ENCODE measurements at places on chromosomes 7 and 10.

DNA sequence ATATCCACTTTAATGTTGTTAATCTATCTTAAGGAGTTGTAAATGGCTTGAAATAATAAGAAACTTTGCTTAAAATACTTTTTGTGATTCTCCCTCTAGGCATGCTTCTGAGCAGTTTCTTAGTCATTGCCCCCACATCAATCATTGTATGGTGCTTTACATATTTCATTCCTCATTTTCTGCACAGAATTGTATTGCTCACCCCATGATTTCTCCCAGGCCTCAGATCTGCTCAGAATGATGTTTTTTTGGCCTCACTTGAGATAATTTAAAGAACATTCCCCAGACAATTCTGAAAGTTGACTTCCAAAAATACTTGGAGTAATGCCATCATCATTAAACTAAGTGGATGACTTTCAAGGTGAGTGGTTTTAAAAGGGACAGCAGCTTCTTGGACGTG is 82.1 kb upstream of the PRPS1L1 start:
- DNase-seq: no peak
- H3K27me3 ChIP-seq: no peaks in the 10 kb centered on the region
- H3K4me1 ChIP-seq: no peaks in the 10 kb centered on the region
- H3K36me3 ChIP-seq: no peaks in the 10 kb centered on the region

- no peaks in the 10 kb centered on the region for H3K27me3 ChIP-seq
- DNase-seq: no peak
- no peak overlapping the region for H3K27ac ChIP-seq
- no peaks in the 10 kb centered on the region for H3K36me3 ChIP-seq
Observed at GRCh38 chr7:89023206-89023605, 227.7 kb upstream of the TEX47 start.

DNA sequence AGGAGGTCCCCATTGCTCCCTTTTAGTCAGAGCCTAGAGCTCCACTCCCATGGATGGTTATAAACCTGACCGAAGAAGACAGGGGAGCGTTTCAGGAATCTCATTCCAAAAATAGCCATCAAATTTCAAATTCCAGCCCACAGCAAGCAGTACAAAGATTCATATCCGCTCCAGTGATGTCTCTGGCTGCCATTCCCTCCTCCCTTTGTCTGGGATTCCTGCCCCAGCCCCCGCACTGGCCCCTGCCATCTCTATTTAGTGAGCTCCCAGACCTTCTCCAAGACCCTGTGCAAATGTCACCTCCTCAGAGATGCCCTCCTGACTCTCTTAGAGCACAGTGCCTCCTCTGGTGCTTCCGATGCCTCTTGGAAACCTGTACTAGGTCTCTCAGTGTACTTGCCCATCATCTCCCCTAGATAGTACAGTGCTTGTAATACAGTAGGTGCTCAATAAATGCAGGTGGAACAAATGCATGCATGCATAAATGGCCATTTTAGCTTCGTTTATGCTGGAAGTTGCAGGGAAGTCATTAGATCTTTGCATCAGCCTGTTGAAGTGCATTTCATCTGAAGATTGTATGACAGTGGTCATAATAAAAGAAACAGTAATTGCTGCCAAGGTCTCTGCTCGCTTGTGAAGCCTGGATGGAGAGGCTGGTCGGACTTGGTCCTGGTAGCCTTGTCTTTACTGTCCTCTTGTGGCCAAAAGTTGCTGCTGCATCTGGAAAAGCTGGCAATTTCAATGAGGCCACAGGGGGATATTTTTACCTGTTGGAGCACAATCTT is 32.0 kb upstream of the HABP2 start:
- peaks cover 52% of the 10 kb centered on the region for H3K27me3 ChIP-seq
- no peaks in the 10 kb centered on the region for H3K4me1 ChIP-seq
- H3K4me3 ChIP-seq: no peak overlapping the region
- no peak overlapping the region for H3K27ac ChIP-seq

GRCh38 chr10:114859222-114859621 is 37.6 kb downstream of the FHIP2A start:
- peaks cover 5% of the 10 kb centered on the region for H3K36me3 ChIP-seq
- no peaks in the 10 kb centered on the region for H3K27me3 ChIP-seq
- H3K27ac ChIP-seq: no peak overlapping the region
- no peak for DNase-seq
- peaks cover 10% of the 10 kb centered on the region for H3K4me1 ChIP-seq
- H3K4me3 ChIP-seq: no peak overlapping the region

GRCh38 chr7:139562491-139562890 is 39.0 kb downstream of the CLEC2L start:
- H3K36me3 ChIP-seq: no peaks in the 10 kb centered on the region
- no peak overlapping the region for H3K27ac ChIP-seq
- H3K4me1 ChIP-seq: no peaks in the 10 kb centered on the region
- H3K4me3 ChIP-seq: no peak overlapping the region
- no peaks in the 10 kb centered on the region for H3K27me3 ChIP-seq
- DNase-seq: no peak

- no peaks in the 10 kb centered on the region for H3K36me3 ChIP-seq
- DNase-seq: peak; percentile 70
- no peak overlapping the region for H3K27ac ChIP-seq
- H3K4me1 ChIP-seq: no peaks in the 10 kb centered on the region
- peaks cover 28% of the 10 kb centered on the region for H3K27me3 ChIP-seq
Observed at GRCh38 chr10:103265717-103266329, 11.1 kb upstream of the INA start.

DNA sequence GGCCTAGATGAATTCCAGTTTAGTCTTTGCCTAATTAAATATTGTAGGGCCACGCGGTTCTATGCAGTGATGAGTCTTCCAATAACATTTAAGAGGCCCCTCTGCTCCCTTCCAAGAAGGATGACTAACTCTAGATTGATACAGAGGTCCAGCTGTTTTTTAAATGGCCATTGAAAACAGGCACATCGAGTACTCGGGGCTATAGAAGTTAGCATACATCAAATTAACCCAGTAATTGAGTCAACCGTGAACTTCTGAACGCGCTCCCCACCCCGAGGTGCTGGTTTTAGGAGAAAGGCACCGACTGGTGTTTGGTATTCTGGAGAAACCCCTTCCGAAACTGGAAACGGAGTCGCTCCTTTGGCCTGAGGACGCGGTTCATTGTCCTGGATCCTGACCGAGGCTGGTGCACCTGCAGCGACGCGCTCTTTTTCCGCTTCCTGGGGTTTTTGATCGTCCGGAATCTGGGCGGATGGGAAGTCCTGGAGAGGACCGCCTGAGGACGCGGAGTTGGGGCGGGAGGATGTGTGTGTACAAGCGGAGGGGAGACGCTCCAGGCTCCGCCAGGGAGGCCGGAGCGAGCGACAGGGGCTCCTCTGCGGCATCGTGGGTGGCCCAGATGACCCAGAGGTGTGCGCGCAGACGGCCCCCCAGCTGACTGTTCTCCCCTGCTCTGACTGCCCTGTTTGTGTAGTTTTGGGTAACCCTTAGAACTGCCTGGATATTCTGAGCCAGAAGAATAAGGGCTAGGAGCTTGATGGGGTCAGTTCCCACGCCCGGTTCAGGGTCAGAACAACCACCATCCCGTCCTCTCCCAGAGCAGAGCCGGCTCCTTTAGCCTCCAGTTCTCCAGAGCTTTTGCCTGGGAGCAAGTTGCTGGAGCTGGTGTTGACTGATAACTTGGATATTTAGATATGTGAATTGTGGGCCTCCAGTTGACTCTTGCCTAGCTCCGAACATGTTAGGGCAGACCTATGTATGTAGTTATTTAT is 711 bp downstream of the FAM221A start:
- peaks cover 35% of the 10 kb centered on the region for H3K36me3 ChIP-seq
- peak overlapping the region; percentile 75 for H3K27ac ChIP-seq
- H3K4me3 ChIP-seq: peak overlapping the region; percentile 94
- DNase-seq: peak; percentile 89
- no peaks in the 10 kb centered on the region for H3K27me3 ChIP-seq
- peaks cover 37% of the 10 kb centered on the region for H3K4me1 ChIP-seq

- no peak overlapping the region for H3K27ac ChIP-seq
- DNase-seq: no peak
- no peaks in the 10 kb centered on the region for H3K4me1 ChIP-seq
- H3K36me3 ChIP-seq: peaks cover 29% of the 10 kb centered on the region
- H3K27me3 ChIP-seq: no peaks in the 10 kb centered on the region
Observed at GRCh38 chr7:47302560-47302959, 279.4 kb downstream of the TNS3 start.

DNA sequence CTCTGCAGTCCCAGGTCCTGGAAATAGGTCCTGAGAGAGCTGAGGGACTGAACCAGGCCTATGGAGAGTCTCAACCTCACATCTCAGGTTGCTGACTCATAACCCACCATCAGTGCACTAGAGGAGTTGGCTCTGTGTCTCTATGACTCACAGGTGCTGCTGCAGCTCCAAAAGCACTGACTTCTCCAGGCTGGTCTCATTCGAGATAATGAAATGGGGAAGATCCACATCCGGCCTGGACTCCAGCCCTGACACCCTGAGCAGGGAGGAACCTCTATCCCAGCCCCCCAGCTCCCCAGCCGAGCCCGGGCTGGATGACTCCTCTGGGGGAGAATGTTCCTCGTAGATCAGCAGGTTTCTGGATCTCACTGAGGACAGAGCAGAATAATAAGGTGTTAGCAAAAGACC is 35.5 kb upstream of the DGKI start:
- H3K27me3 ChIP-seq: no peaks in the 10 kb centered on the region
- H3K4me3 ChIP-seq: no peak overlapping the region
- peaks cover 10% of the 10 kb centered on the region for H3K36me3 ChIP-seq
- peaks cover 10% of the 10 kb centered on the region for H3K4me1 ChIP-seq
- H3K27ac ChIP-seq: no peak overlapping the region

- H3K27ac ChIP-seq: no peak overlapping the region
- no peaks in the 10 kb centered on the region for H3K36me3 ChIP-seq
- DNase-seq: no peak
- H3K4me3 ChIP-seq: no peak overlapping the region
- no peaks in the 10 kb centered on the region for H3K27me3 ChIP-seq
Observed at GRCh38 chr7:11221984-11222383, 248.3 kb downstream of the PHF14 start.

DNA sequence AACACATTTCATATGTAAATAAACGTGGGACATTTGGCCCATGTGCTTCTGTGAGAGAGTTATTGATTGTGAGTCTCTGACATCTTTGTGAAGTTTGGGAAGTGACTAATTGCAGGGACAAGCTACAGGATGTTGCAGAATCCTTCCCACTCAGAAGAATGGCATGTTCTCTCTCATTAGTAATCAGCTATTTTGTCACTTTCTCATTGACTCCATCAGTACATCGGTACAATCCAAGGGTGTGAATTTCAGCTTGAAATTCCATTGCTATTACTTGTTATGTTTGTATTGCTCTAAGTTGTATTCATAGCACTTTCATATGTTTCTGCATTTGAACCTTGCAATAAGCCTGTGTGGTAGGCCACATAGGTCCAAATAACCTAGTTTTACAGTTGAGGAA is 100.0 kb upstream of the KCNMA1 start:
- H3K27ac ChIP-seq: peak overlapping the region; percentile 48
- DNase-seq: peak; percentile 28
- no peaks in the 10 kb centered on the region for H3K27me3 ChIP-seq
- no peak overlapping the region for H3K4me3 ChIP-seq

DNA sequence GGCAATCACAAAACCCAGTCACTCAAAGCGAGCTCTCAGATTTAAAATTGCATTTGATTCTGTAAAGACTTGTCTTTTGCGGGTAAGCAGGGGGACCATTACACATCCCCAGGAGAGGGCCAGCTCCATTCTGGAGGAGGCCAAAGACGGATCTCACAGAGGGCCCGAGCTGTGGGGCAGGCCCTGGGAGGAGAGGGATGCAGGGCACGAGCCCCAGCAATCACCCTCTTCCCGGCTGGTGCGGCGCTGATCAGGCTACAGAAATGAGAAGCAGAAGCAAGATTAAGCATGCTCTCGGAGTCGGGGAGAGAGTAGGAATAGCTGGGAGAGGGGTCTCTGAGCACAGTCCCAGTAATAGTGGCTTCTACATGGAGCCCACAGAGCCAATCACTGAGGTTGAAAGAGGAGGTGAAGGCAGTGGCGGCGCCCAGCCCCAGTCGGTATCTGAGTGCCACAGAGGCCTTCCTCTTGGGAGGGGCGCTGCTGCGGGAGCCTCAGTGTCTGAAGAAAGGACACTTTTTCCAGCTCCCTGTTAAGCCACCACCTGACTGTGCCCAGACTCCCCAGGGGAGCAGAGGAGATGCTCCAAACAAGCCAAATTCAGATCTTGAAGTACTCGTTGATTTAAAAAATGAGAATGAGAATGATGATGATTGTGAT is 7.1 kb downstream of the CXCL12 start:
- DNase-seq: no peak
- no peaks in the 10 kb centered on the region for H3K36me3 ChIP-seq
- H3K4me3 ChIP-seq: no peak overlapping the region
- H3K4me1 ChIP-seq: peaks cover 7% of the 10 kb centered on the region

DNA sequence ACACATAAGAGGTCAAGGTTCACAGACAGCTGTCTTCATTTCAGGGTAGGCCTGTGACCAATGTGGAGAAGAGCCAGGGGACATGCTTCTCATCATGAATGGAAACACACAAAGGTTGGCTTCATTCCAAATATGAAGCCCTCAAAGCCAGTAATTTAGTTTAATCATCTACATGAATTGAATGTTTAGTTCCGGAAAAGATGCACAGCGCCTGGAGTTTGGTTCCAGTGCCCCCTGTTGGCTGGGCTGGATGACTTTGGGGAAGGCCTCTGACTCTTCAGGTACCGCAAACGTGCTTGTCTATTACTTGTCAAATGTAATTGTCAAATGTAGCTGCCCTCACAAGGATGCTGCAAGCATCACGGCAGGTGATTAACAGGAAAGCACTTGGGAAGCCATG is 130.7 kb downstream of the ADRA2A start:
- peak; percentile 51 for DNase-seq
- no peaks in the 10 kb centered on the region for H3K27me3 ChIP-seq
- no peaks in the 10 kb centered on the region for H3K36me3 ChIP-seq
- no peak overlapping the region for H3K4me3 ChIP-seq
- no peak overlapping the region for H3K27ac ChIP-seq

DNA sequence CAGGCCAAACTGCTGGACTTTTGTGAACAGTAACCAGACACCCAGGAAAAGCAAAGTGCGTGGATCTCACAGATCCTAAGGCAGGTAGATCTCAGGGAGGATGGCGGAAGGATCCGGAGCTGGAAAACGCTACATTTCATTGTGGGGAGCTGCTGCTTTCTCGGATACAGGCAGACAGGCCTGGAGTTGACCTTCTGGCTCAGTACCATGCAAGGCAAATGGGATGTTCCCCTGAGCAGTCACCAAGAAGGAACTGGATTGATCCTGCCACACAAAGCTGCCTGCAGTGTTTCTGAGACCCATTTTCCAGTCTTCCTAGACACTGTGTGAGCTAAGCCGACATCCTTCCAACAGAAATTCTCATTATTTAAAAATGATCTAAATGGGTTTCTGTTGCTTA is 65.5 kb downstream of the ZRANB1 start:
- no peak overlapping the region for H3K27ac ChIP-seq
- no peaks in the 10 kb centered on the region for H3K27me3 ChIP-seq
- no peak overlapping the region for H3K4me3 ChIP-seq
- no peak for DNase-seq
- peaks cover 15% of the 10 kb centered on the region for H3K36me3 ChIP-seq
- H3K4me1 ChIP-seq: peaks cover 18% of the 10 kb centered on the region

- no peaks in the 10 kb centered on the region for H3K4me1 ChIP-seq
- H3K27me3 ChIP-seq: no peaks in the 10 kb centered on the region
- no peaks in the 10 kb centered on the region for H3K36me3 ChIP-seq
- no peak overlapping the region for H3K27ac ChIP-seq
- no peak overlapping the region for H3K4me3 ChIP-seq
- DNase-seq: no peak
Observed at GRCh38 chr10:30870896-30871295, 160.8 kb downstream of the ZNF438 start.

- H3K4me3 ChIP-seq: peak overlapping the region; percentile 66
- H3K4me1 ChIP-seq: peaks cover 12% of the 10 kb centered on the region
- H3K27ac ChIP-seq: no peak overlapping the region
- peaks cover 4% of the 10 kb centered on the region for H3K36me3 ChIP-seq
- DNase-seq: no peak
Observed at GRCh38 chr10:96374639-96374984, 15.8 kb upstream of the OPALIN start.

Data from Calu3 (cell line).